ENCODE measurements at places on chromosomes 1 and 21. TPM values are rescaled to one million over a fixed set of nuclear protein-coding genes. Genes with fewer than 3 reads are reported as not detected.

GRCh38 chr1:59292562-59292961 is 4.3 kb upstream of the FGGY start:
- peaks cover 4% of the 10 kb centered on the region for H3K4me1 ChIP-seq
- peak; percentile 41 for DNase-seq
- no peaks in the 10 kb centered on the region for H3K36me3 ChIP-seq
- no peak overlapping the region for H3K4me3 ChIP-seq

The GPA33 gene
- total RNA-seq: 0.63 TPM

DNA sequence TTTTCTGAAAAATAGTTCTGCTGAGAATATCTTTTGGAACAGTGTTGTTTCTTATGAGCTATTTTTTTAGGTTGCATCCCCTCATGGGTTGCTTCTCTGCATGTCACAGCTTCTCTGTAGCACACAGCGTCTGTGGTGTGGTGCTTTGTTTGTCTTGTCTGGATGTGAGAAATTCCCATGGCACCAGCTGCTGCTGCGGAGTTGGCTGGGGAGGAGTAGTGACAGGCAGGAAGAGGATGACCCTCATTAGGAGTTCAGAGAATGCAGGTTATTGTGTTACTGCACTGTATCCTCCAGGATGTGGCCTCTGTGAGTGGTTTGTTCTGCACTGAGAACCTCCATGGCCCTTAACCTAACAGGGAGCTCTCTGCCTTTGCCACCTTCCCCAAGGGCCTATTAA is 64.8 kb downstream of the TSEN15 start:
- H3K27me3 ChIP-seq: no peaks in the 10 kb centered on the region
- no peaks in the 10 kb centered on the region for H3K4me1 ChIP-seq
- H3K4me3 ChIP-seq: no peak overlapping the region
- no peak for DNase-seq
- H3K36me3 ChIP-seq: no peaks in the 10 kb centered on the region

- no peaks in the 10 kb centered on the region for H3K36me3 ChIP-seq
- no peak for DNase-seq
- no peak overlapping the region for H3K4me3 ChIP-seq
Measured at GRCh38 chr1:70143048-70143659, 62.2 kb downstream of the LRRC40 start.

GRCh38 chr1:48227165-48228013 is 4.9 kb downstream of the SLC5A9 start:
- H3K4me3 ChIP-seq: no peak overlapping the region
- H3K36me3 ChIP-seq: no peaks in the 10 kb centered on the region
- no peak for DNase-seq
- H3K27ac ChIP-seq: no peak overlapping the region
- no peaks in the 10 kb centered on the region for H3K4me1 ChIP-seq
- H3K27me3 ChIP-seq: no peaks in the 10 kb centered on the region

DNA sequence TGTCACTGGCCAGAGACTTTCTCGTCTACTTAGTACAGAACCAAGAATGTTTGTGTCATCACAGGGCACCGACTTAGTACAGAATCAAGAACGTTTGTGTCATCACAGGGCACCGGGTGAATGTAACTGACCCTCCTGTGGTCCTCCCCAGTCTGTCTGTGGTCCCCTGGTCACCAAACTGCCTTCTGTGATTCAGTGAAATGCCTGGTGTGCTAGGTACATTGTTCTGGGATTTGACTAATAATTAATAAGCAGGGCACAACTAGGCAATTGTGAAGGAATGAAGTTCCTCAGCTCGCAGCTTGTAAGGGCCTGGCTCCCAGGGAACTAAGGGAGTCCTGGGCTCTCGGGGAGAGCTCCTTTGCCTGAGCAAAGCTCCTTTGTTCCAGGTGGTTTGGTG is 7.2 kb downstream of the MECR start:
- DNase-seq: no peak

The ACTN2 gene
- total RNA-seq: 54.9 TPM

DNA sequence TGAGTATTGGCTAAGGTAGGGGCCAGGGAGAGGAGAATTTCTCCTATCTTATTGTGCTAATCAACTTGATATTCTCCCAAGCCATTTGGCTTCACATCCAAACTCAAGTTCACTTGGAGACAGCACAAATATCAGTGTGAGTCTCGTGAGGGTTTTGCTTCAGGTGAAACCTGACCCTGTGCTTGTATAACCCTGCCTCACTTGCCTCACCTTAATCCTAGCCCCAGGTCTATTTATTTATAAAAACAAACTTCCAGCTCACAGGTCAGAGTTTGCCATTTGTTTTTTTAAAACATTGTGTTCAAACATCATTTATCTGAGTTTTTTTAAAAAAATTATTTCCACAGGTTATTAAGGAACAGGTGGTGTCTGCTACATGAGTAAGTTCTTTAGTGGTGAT is 19.9 kb downstream of the HAO2 start:
- DNase-seq: no peak
- H3K27ac ChIP-seq: no peak overlapping the region
- H3K36me3 ChIP-seq: no peaks in the 10 kb centered on the region

DNA sequence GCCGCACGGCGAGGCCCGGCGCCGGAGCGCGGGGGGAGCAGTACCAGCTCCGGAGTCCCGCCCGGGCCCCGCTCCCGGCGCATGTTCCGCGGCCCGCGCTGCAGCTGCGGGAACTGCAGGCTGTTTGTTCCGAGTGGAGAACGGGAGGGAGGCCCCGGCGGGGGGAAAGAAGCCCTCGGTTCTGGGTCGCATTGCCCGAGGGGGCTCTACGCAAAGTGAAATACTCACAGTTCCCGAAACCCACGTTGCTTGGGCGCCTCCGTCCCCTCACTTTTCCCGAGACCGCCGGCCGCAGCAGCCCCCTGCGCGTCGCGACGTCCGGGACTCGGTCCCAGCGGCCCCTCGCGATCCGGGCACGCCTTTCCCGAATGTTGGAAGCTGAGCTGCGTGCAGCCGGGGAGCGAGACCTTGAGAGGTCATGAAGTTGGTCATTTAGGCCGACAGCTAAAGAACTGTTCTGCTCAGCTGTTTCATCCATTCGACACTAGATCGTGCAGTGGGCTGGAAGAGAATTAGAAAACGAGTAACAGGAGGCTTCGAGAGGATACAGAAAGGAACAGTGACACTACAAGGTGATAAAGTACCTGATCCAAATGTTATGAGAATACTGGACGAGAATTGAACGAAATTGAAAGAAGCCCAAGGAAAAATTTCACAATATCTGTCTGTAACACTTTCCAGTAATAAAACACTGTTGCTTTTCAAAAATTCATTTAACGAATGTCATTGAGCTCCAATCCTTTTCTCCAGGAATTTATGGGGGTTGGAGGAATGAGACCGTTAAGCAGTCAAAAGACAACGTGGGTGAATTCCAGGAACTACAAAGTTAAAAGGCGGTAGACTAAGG is 657 bp upstream of the LIN9 start:
- DNase-seq: peak; percentile 55
- H3K27ac ChIP-seq: peak overlapping the region; percentile 5

GRCh38 chr1:64845831-64846425 is 101.1 kb downstream of the RAVER2 start:
- no peaks in the 10 kb centered on the region for H3K4me1 ChIP-seq
- DNase-seq: no peak
- H3K27me3 ChIP-seq: no peaks in the 10 kb centered on the region
- no peak overlapping the region for H3K4me3 ChIP-seq
- no peak overlapping the region for H3K27ac ChIP-seq

DNA sequence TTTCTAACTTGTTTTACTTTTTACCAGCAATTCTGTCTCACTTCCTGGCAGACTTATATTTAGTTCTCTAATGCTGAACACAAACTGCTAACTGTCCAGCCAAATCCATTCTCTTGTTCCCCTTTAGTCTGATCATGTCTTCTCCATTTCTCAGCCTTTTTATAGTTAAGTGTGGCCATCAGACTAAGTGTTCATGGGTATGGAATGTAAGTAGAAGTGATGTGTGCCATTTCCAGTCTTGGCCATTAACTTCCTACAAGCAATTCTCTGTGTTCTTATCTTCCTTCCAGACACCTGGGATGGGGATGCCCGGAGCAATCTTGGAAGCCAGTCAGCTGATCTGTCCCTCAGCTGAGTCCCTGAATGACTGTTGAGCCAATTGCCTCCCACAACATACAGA is 165.8 kb downstream of the ST6GALNAC3 start:
- no peaks in the 10 kb centered on the region for H3K27me3 ChIP-seq
- H3K36me3 ChIP-seq: no peaks in the 10 kb centered on the region
- DNase-seq: no peak
- H3K4me1 ChIP-seq: no peaks in the 10 kb centered on the region

DNA sequence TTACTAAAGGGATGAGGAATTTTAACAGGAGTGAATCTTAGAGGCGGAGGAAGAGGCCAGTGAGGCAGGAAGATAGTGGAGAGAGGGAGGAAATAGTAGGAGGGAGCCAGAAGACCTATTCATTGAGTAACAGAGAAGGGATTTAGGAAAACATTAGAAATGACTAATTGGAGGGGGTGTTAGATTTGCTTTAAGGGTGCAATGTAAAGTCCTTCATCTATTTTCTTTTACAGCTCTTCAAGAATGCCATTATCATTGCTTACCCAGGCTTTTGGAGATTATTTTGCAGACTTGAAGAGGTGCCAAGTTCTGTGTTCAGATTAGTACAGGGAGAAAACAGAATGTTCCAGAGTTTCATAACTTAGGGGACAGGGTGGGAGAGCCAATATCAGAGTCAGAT is 33.8 kb downstream of the OR10J1 start:
- no peak overlapping the region for H3K4me3 ChIP-seq
- DNase-seq: no peak
- no peaks in the 10 kb centered on the region for H3K36me3 ChIP-seq

- peaks cover 16% of the 10 kb centered on the region for H3K4me1 ChIP-seq
- H3K36me3 ChIP-seq: no peaks in the 10 kb centered on the region
- DNase-seq: no peak
- H3K27me3 ChIP-seq: no peaks in the 10 kb centered on the region
Measured at GRCh38 chr21:37447288-37447936, 80.8 kb downstream of the DYRK1A start.

GRCh38 chr1:16092097-16092922 is 18.9 kb upstream of the FAM131C start:
- H3K4me3 ChIP-seq: no peak overlapping the region
- H3K36me3 ChIP-seq: no peaks in the 10 kb centered on the region
- no peak overlapping the region for H3K27ac ChIP-seq
- DNase-seq: no peak
- H3K4me1 ChIP-seq: peaks cover 4% of the 10 kb centered on the region
- H3K27me3 ChIP-seq: no peaks in the 10 kb centered on the region

- no peak overlapping the region for H3K4me3 ChIP-seq
- H3K27ac ChIP-seq: no peak overlapping the region
- DNase-seq: no peak
- H3K4me1 ChIP-seq: no peaks in the 10 kb centered on the region
- H3K36me3 ChIP-seq: no peaks in the 10 kb centered on the region
Measured at GRCh38 chr1:211939876-211940468, 95.4 kb downstream of the INTS7 start.

The CD52 gene
- not detected for total RNA-seq

The SPATA21 gene
- total RNA-seq: 6.0 TPM

The BARHL2 gene
- 5.6 TPM for total RNA-seq

The OPRD1 gene
- 0.74 TPM for total RNA-seq

The GNG4 gene
- 3.2 TPM for total RNA-seq

The OR2L13 gene
- 1.0 TPM for total RNA-seq

DNA sequence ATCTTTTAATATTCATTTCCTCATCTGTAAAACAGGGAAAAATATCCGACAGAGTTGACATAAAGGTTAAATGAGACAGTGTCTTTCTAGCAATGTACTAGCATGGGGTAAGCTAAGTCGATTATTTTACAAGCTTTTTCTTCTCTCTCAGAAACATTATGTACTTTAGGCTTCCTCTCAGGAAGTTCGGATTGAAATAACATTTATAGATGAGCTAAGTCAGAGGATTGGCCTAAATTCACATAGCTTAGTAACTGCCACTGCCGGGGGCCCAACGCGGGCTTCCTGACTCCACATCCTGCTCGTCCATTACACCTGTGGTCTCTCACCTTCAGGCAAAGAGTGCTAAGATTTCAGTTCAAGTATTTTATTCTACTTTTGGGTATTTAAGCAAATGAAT is 462.3 kb upstream of the NFIA start:
- H3K27ac ChIP-seq: peak overlapping the region; percentile 70
- H3K36me3 ChIP-seq: no peaks in the 10 kb centered on the region
- H3K27me3 ChIP-seq: no peaks in the 10 kb centered on the region
- no peak overlapping the region for H3K4me3 ChIP-seq

The ESPN gene
- 404 TPM for total RNA-seq

DNA sequence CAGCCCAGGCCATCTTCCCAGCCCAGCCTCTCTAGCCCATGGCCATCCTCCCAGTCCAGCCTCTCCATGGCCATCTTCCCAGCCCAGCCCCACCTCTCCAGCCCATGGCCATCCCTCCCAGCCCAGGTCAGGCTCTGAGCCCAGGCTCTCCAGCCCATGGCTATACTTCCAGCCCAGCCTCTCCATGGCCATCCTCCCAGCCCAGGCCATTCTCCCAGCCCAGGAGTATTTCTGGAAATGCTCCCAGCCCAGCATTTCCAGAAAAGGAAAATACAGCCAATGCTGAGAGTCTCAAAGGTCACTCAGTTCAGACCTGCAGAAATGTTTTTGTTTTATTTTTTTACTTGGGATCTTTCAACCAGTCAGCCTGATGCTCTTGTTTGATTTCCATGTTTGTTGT is 70.0 kb upstream of the ZNF281 start:
- no peak overlapping the region for H3K27ac ChIP-seq
- H3K4me1 ChIP-seq: no peaks in the 10 kb centered on the region
- DNase-seq: no peak
- H3K36me3 ChIP-seq: no peaks in the 10 kb centered on the region
- no peaks in the 10 kb centered on the region for H3K27me3 ChIP-seq

DNA sequence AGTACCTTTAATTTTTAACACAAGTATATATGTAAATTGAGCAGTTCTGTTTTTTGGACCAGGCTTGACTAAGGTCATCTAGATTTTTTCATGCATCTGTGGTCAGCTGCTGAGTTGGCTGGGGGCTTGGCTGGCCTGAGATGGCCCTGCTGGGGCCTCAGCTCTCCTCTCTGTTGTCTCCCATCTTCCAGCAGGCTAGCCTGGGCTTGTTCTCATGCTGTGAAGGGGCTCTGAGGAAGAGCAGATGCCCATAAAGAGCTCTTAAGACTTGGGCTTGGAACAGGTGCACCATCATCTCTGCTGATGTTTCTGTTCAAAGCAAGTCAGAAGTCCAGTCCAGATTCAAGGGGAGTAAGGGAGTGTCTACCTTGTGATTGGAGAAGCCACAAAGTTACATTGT is 51.2 kb upstream of the TNR start:
- no peak overlapping the region for H3K27ac ChIP-seq
- H3K4me3 ChIP-seq: no peak overlapping the region
- H3K27me3 ChIP-seq: no peaks in the 10 kb centered on the region
- no peaks in the 10 kb centered on the region for H3K36me3 ChIP-seq
- H3K4me1 ChIP-seq: no peaks in the 10 kb centered on the region
- DNase-seq: no peak

DNA sequence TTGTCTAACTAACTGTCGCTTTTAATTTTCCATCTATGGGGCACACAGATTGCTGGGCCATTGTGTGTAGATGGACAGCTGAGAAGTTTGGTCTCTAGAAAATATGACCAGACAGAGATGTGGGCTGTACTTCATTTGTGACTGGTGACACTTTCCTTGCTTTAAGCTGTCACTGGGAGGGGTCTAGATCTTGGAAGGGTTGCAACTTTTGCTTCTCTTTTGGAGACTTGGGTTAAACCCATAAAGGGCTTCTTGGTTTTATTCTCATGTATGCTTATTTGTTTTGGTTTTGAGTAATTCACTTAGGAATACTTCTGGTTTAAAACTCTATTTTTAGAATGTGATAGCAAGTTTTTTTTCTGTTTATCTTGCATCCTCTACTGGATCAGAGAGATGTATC is 80.2 kb downstream of the ETS2 start:
- H3K4me1 ChIP-seq: no peaks in the 10 kb centered on the region
- no peaks in the 10 kb centered on the region for H3K27me3 ChIP-seq
- no peak for DNase-seq
- no peaks in the 10 kb centered on the region for H3K36me3 ChIP-seq
- no peak overlapping the region for H3K27ac ChIP-seq

Measured in testis (tissue), 5 donors.